H4 (cell line): ENCODE measurements at places on chromosomes 3 and 15.

DNA sequence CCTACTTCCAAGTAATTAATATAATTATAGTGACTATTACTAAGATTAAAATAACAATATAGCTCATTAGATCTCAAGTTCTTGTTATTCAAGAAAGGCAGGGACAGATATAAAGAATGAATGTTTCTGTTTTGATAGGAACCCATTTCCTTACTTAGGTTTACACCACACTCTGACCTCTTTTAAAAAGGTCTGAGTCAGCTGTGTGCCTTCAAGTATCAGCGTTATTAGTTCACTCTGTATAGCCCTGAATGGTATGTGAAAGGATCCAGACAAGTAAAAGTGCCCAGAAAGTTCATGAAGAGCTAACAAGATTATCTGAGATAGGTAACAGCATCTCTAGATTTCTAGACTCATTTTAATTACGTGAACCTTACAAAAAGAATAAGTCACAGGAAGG, 28.9 kb downstream of the PDCD10 start:
- no peak for DNase-seq

- peak; percentile 25 for DNase-seq
These were observed 168.5 kb downstream of the SV2B start for GRCh38 chr15:91268510-91268909.

- DNase-seq = peak; percentile 91
These were observed 40.5 kb downstream of the FILIP1L start for GRCh38 chr3:100073714-100074307.

DNA sequence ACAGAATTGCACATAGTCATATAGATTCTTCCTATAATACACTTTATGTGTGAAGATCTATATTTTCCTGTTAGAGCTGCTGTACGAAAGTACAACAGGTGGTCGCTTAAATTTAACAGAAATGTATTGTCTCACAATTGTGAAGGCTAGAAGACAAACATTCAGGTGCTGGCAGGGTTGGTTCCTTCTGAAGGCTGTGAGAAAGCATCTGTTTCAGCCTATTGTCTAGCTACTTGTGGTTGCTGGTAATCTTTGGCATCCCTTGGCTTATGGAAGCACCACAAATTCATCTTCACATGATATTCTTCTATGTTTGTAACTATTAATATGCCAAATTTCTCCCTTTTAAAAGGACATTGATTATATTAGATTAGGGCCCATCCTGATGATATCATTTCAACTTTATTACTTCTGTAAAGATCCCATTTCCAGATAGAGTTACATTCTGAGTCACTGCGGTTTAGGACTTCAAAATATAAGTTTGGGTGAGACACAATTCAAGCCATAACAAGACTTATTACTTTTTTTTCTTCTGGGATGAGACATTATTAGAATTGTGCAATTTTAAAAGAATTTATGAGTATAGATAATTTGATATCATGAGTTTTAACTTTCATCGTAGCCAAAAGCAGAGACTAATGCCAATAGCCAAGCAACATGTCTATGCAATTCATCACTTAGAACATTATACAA, 248.1 kb upstream of the BCHE start:
- DNase-seq = no peak

- no peak for DNase-seq
These were observed 3.0 kb downstream of the MFGE8 start for GRCh38 chr15:88909956-88910831.
